Activated T-cell treated with anti-CD3 and anti-CD28 coated beads, Interleukin-2, amount 50 U/mL, for 72 hours (primary cell): ENCODE measurements at places on chromosomes 7 and 10. TPM values are rescaled to one million over a fixed set of nuclear protein-coding genes. Genes with fewer than 3 reads are reported as not detected.

GRCh38 chr7:106273009-106273668 lies 11.6 kb downstream of the NAMPT start:
- DNase-seq, result no peak
- peak overlapping the region; percentile 46 for H3K27ac ChIP-seq
- peaks cover 49% of the 10 kb centered on the region for H3K4me1 ChIP-seq
- no peak overlapping the region for H3K4me3 ChIP-seq
- H3K27me3 ChIP-seq, result no peaks in the 10 kb centered on the region

GRCh38 chr10:126857178-126857806 lies 47.9 kb upstream of the DOCK1 start:
- peaks cover 7% of the 10 kb centered on the region for H3K36me3 ChIP-seq
- no peaks in the 10 kb centered on the region for H3K4me1 ChIP-seq
- H3K27ac ChIP-seq, result no peak overlapping the region
- peaks cover 4% of the 10 kb centered on the region for H3K27me3 ChIP-seq
- no peak for DNase-seq

CYP3A7 gene
- total RNA-seq, result not detected

DNA sequence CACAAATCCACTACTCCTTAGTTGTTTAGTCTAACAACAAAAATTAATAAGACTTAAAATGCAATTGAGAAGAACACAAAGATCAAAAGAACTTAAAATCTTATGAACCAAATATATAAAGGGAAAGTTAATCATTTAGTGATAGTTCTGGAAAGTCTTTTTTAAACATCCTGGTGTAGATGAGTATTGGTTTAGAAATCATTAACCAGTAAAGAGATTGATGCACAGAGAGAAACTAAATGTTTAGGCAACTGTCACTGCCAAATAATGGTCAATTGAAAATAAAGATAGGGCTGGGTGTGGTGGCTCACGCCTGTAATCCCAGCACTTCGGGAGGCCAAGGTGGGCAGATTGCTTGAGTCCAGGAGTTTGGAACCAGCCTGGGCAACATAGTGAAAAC lies 44.9 kb downstream of the SP8 start:
- H3K27me3 ChIP-seq, result peaks cover 11% of the 10 kb centered on the region
- no peaks in the 10 kb centered on the region for H3K4me1 ChIP-seq
- no peak overlapping the region for H3K27ac ChIP-seq
- DNase-seq, result no peak
- H3K4me3 ChIP-seq, result no peak overlapping the region

DNA sequence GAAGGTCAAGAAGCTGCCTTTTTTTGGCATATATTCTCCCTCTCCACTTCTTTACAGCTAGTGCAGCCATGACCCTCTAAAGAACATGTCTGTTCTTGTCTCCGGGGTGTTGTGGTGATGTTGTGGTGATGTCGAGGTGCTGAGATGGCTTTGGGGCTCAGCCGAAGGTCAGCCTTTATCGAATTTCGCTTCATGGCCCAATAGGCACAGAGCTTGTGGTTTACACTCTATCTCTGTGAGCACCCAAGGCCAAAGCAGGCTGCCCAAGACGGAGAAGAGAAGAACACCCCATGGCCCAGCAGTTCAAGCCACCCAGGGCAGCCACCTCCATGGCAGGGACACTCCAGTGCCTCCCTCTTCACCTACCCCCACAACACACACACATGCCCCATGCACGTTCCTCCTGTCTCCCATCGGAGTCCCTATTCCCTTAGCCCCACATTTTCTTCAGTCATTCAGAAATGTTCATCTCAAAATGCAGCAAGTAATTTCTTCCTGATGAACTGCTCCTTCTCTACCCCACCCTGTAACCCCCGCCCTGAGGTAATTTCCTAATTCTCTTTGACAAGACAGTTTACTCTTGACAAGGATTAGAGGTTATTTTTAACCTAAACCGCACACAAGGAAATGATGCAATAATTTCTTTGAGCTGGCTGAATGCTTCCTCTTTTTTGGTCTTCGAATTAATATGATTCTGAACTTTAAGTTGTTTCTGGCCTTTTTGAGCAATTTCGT lies 18.6 kb upstream of the ADRB1 start:
- H3K4me1 ChIP-seq, result peaks cover 28% of the 10 kb centered on the region
- H3K27ac ChIP-seq, result no peak overlapping the region
- H3K27me3 ChIP-seq, result peaks cover 49% of the 10 kb centered on the region
- peaks cover 2% of the 10 kb centered on the region for H3K36me3 ChIP-seq
- DNase-seq, result no peak

AGBL3 gene
- total RNA-seq, result 2.4 TPM

DNA sequence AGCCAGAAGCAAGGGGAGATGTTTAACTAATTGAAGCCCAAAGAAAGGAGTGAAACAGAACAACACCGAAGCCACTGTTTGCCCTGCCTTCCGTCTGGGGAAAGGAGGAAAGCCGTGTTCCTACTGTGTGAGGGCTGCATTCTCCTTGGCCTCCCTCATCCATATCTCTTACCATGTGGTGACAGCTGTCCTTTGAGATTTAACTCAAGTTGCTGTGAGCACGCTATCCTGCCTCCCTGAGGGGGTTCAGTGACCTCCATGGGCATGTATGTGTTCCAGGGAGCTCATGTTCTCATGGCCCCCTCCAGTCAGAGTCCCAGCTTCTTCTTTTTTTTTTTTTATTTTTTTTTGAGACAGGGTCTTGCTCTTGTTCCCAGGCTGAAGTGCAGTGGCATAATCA lies 26.2 kb upstream of the CRHR2 start:
- no peak for DNase-seq
- H3K36me3 ChIP-seq, result no peaks in the 10 kb centered on the region
- no peaks in the 10 kb centered on the region for H3K27me3 ChIP-seq

GNGT1 gene
- not detected for total RNA-seq

- H3K36me3 ChIP-seq, result no peaks in the 10 kb centered on the region
- H3K4me1 ChIP-seq, result peaks cover 27% of the 10 kb centered on the region
- peaks cover 21% of the 10 kb centered on the region for H3K27me3 ChIP-seq
- no peak overlapping the region for H3K4me3 ChIP-seq
Observed at GRCh38 chr7:2702594-2702957, 14.6 kb downstream of the AMZ1 start.

DNA sequence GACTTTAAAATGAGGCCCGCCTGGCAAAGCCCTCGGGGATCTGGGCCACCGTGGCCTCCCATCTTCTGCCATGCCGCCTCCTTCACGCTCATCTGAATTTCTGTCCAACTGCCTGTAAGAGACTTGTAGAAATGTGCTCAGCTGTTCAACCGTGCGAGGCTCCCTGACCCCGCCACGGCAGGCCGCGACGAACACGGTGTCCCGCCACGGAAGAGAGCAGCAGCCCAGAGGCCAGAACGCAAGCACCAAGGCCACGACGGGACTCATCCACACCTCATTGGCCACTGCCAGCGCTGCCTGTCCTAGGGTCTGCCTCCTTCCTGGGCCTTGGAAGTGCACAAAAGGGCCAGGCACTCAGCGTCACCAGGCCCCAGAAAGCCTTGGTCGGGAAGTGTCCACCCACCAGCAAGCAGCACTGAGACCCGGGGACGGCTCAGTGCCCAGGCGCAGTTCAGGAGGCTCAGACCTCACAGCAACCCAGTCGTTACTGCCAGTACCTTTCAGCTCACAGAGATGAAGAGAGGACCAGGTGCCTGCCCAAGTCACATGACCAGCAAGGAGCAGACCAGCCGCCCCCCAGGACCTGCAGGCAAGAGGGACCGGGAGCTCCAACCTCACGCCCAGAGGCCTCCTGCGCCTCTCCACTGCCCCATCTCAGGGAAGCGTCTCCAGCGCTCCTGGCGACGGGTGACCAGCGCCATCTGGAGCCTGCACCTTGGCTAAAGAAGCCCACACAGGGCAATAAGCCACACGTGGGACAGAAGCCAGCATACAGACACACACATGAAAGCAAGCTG lies 85.9 kb downstream of the MAD1L1 start:
- no peaks in the 10 kb centered on the region for H3K36me3 ChIP-seq
- no peaks in the 10 kb centered on the region for H3K4me1 ChIP-seq
- no peak overlapping the region for H3K4me3 ChIP-seq
- DNase-seq, result no peak

GRCh38 chr7:16921644-16922257 lies 40.0 kb upstream of the AGR3 start:
- H3K27me3 ChIP-seq, result peaks cover 3% of the 10 kb centered on the region
- H3K4me1 ChIP-seq, result peaks cover 23% of the 10 kb centered on the region
- no peak overlapping the region for H3K4me3 ChIP-seq
- no peaks in the 10 kb centered on the region for H3K36me3 ChIP-seq

ANKRD61 gene
- total RNA-seq, result not detected

CALML5 gene
- not detected for total RNA-seq

CLRN3 gene
- total RNA-seq, result not detected

- H3K4me3 ChIP-seq, result no peak overlapping the region
- peaks cover 4% of the 10 kb centered on the region for H3K4me1 ChIP-seq
- no peaks in the 10 kb centered on the region for H3K36me3 ChIP-seq
Observed at GRCh38 chr10:71206911-71207310, 5.5 kb upstream of the UNC5B start.

MYO1G gene
- total RNA-seq, result 606 TPM

GRCh38 chr10:90787393-90788198 lies 70.2 kb downstream of the HTR7 start:
- no peak overlapping the region for H3K4me3 ChIP-seq
- no peak overlapping the region for H3K27ac ChIP-seq
- peaks cover 22% of the 10 kb centered on the region for H3K27me3 ChIP-seq
- H3K4me1 ChIP-seq, result peaks cover 5% of the 10 kb centered on the region
- no peaks in the 10 kb centered on the region for H3K36me3 ChIP-seq

FAM241B gene
- total RNA-seq, result 11.8 TPM
